Suprapubic skin (tissue), 4 donors: ENCODE measurements at places on chromosomes 5 and 9. TPM values are rescaled to one million over a fixed set of nuclear protein-coding genes. Genes with fewer than 3 reads are reported as not detected.

STING1 gene
- 13.8 TPM for total RNA-seq

SPINK6 gene
- not detected for total RNA-seq

N4BP3 gene
- 14.0 TPM for total RNA-seq

DNA sequence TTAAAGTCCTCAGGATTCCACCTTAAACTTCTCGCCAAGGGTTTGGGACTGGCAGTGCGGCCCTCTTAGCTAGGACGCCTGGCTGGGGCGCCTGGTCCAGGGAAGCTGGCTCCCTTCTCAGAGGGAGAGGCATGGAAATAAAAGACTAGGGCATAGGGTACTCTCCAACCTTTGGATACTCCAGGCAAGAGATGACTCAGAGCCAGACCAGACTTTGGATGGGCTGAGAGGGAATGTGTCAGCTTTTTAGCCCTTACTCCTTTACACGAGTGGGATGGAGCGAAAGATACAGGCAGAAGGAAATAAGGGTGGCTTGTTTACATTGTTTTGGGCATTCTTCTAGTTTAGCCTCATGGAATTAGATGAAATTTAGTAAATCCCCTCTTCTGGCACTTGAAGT lies 48.2 kb downstream of the IL31RA start:
- H3K4me1 ChIP-seq, result peaks cover 22% of the 10 kb centered on the region
- H3K27me3 ChIP-seq, result no peaks in the 10 kb centered on the region
- H3K4me3 ChIP-seq, result no peak overlapping the region
- H3K36me3 ChIP-seq, result no peaks in the 10 kb centered on the region

GRCh38 chr9:87707805-87708506 lies 18.0 kb upstream of the CTSL start:
- no peak overlapping the region for H3K27ac ChIP-seq
- H3K4me1 ChIP-seq, result peaks cover 10% of the 10 kb centered on the region
- no peak overlapping the region for H3K4me3 ChIP-seq
- no peak for DNase-seq
